ENCODE measurements at places on chromosomes 5 and 9.

GRCh38 chr5:165328846-165329245, 1823.4 kb downstream of the MAT2B start:
- DNase-seq, result no peak

- no peak for DNase-seq
These were observed 7.9 kb downstream of the CMYA5 start for GRCh38 chr5:79697222-79698170.

GRCh38 chr5:179313849-179314521, 31.3 kb downstream of the ADAMTS2 start:
- DNase-seq, result peak; percentile 64

DNA sequence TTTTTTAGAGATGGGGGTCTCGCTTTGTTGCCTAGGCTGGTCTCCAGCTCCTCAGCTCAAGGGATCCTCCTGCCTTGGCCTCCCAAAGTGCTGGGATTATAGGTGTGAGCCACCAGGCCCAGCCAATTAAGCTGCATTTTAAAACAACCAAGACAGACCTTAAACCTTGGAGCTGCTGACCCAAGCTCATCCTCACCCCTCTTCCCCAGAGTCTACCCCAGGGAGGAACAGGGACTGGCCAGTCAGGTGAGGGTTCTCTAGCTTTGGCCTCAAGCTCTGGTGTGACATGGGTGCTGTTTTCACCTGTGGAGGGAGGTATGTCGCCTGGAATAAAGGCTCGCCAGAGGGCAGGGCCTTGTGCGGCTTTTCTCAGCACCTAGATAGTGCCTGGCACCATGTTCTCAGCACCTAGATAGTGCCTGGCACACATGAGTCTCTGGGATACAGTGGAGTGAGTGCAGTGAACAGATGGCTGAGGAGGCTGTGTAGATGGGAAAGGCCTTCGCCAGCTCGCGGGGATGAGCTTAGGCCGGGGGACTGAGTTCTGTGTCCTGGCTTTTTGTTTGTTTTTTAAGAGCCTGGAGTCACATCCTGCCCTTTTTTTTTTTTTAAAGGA, 7.4 kb downstream of the CDK9 start:
- no peak for DNase-seq
